LHCN-M2 (cell line): ENCODE measurements at places on chromosomes 6 and 20.

GRCh38 chr6:45105170-45105820, 222.8 kb upstream of the RUNX2 start:
- peak; percentile 42 for DNase-seq

DNA sequence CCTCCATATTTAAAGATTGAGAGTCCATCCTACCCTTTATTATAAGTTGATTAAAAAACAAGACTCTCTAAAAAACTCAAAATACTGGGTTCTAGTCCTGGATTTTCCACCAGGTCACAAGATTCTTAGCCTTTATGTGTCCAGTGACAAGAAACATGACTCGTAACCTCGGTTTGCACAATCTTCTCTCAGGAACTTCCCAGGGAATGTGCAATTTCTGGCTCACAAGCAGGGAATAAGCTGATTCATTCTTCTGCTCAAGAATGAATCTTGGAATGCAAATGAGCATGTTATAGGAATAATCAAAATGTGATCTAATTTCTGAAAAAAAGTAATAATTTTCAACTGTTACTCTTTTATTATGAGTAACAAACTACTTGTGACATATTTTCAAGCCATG, 45.1 kb downstream of the OGFRL1 start:
- DNase-seq, result peak; percentile 85

DNA sequence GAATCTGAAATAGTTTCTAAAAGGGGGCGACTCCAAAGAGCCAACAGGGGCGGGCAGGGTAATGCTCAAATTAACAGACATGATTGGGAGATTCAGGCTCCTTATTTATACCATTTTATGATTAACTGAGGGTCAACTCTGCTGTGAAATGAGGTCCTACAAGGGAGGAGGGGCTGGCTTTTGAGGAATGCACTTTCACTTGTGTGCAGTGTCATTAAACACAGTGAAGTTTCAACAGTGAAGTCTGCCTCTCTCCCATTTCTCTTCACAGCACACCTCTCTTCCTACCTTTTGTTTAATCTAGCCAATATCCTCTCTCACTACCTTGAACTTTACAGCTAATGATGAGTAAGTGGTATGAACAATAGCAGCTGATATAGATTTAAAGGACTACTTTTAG, 557.3 kb upstream of the CITED2 start:
- no peak for DNase-seq

GRCh38 chr6:6287415-6287814, 33.0 kb downstream of the F13A1 start:
- DNase-seq, result no peak

- DNase-seq, result no peak
Measured at GRCh38 chr6:52640916-52641315, 30.0 kb upstream of the TMEM14A start.

DNA sequence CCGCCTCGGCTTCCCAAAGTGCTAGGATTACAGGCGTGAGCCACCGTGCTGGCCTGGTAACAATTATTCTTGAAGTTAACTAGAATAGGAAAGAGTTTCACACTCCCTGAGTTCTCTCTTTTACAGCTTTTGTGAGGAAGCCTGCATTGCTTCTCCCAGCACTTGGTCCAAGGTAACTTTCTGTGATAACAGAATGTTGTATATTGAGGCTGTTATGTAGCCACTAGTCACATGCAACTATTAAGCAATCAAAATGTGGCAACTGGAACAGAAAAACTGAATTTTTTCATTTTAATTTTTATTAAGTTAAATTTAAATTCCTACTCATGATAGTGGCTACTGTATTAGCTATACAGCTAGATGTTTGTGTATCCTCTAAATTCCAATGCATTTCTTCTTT, 2.5 kb downstream of the TRIM38 start:
- no peak for DNase-seq

- no peak for DNase-seq
Measured at GRCh38 chr6:166939894-166940293, 16.5 kb downstream of the RNASET2 start.

DNA sequence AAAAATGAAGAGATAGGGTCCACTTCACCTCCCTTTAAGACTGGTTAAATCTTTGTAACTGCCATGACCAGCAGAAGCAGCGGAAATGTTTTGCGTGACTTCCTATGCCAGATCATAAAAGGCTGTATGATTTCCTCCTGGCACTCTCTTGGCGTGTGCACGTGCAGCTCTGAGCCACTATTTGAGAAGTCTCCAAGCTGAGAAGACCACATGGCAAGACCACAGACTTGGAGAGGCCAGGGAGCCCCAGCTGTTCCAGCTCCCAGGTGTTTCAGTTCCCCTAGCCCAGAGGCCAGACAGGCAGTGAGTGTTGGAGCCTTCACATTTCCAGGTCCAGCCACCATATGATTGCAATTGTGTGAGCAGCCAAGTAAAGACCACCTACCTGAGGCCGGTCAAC, 259.3 kb upstream of the RIN2 start:
- no peak for DNase-seq

DNA sequence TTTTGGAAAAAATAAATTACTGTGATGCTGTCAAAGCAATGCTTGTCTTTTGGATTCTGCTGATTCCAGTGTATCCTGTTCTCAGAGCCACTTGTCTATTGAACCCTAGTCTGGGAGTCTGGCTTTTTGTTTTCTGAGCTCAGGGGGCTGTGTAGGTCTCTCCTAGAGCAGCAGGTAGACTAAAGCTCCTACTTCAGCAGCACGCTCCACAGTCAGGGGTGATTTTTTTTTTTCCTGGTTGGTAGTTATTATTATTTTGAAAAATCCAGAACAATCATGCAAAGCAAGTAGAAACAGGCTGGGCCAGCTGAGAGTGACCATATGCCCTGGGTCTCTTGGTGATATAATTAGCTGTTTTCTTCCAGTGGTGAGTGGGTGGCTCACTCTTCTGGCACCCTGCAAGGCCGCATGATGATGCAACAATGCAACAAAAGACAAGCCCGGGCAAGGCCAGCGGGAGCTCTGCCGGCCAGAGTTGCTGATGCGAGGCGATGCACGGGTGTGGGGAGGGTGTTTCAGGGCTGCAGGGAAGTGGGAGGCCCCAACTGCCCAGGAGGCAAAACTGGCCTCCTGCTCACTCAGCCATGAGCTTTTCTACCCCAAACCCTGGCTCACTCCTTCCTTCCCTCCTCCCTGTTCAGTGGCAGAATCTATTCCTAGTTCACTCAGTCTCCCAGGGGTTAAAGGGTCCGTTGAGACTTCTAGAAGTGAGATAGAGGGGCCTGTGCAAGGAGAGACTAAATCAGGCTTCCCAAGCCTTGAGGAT, 11.5 kb upstream of the CDKN1A start:
- DNase-seq, result peak; percentile 98

DNA sequence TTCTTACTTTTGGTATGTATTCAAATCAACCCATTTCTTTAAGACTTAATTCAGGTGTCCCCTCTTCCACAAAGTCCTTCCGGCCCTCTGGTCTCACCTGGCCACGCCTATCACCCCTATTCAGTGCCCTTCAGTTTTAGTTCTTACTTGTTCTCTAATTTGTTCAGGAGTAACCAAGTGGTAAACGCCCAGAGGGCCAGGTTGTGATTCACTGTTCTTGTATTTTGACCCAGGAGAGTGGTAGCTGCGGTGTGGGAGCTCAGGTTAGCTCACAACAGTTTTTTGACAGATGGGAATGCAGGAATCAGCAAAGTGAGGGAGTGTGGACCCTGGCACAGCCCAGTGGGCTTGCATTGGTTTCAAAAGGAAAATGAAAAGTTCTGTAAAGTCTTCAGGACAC, 81.7 kb upstream of the RIPOR2 start:
- DNase-seq, result no peak

DNA sequence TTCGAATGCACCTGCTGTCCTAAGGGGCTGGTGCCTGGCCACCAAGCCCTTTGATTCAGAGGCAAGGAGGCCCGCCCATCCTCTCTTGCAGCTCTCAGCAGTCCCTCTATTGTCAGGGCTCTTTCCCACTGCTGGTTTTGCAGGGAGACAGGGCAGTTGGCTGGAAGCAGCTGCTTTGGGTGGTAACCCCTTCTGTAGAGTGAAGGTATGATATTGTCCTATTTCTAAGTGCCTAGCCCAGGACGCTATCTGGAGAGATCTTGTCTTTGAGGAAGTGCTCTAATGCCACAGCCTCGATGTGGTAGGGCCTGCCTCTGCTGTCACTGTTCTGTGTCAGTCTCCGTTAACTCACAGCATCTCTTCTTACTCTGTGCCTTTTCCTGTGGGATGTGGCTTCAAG, 5.6 kb downstream of the PLCG1 start:
- no peak for DNase-seq

GRCh38 chr6:167208819-167209576, 51.2 kb upstream of the GPR31 start:
- DNase-seq, result no peak

DNA sequence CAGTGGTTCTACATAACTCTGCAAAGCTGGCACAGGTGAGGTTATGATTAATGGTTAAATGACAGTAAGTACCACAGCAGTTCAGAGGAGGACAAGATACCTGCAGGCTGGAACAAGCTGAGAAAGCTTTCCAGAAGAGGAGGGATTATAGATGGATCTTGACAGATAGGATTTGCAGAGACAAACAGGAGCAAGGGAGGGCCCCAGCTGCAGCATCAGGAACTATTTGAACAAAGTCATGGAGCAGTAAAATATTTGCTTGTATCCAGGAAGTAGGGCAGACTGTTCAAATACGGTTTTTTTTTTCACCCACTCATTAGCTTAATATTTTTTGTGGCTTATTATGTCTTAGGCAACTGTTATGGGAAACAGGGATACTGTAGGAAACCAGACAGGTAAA, 144.4 kb upstream of the MAN1A1 start:
- no peak for DNase-seq

DNA sequence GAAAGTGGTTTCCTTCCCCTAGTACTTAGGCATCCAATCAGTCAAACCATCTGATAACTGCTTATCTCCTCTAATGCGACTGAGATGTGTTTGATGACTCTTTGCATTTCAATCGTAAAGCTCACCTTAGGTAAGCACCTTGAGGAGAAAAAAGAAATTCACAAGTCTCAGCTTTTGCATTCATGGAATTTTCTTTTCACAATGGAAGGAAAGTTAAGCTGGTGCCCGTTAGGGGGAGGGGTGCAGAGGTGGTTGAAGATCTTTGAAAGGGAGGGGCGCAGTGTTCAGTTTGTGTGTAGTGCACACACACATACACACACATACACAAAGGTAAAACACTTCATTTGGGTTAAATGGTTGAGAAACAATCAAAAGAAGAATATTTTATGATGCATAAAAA, 87.1 kb upstream of the SALL4 start:
- no peak for DNase-seq

GRCh38 chr20:25484224-25484846, 76.9 kb downstream of the GINS1 start:
- no peak for DNase-seq

DNA sequence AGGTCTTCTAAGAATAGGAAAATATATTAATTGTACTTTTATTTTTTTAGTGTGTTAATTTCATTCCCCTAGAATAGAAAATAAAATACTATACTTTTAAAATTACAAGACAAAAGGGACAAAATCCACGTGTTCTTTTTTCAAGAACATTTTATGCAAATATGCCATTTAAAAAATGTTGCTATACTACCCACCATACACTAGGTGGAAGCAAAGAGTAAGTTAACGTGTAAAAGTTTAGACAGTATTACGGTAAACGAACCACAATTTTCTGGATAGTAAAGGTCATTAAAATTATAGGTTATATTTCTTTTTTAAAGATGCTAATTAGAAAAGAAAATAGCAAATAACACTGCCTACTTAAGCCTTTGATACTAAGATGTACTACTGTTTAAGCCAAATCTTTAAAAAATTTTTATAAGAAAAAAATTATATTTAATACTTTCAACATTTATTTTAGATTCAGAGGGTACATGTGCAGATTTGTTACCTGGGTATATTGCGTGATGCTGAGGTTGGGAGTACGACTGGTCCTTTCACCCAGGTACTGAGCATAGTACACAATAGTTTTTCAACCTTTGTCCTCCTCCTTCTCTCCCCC, 287.6 kb downstream of the PHF3 start:
- DNase-seq, result peak; percentile 29

GRCh38 chr6:30481211-30481964, 7.9 kb upstream of the HLA-E start:
- no peak for DNase-seq

DNA sequence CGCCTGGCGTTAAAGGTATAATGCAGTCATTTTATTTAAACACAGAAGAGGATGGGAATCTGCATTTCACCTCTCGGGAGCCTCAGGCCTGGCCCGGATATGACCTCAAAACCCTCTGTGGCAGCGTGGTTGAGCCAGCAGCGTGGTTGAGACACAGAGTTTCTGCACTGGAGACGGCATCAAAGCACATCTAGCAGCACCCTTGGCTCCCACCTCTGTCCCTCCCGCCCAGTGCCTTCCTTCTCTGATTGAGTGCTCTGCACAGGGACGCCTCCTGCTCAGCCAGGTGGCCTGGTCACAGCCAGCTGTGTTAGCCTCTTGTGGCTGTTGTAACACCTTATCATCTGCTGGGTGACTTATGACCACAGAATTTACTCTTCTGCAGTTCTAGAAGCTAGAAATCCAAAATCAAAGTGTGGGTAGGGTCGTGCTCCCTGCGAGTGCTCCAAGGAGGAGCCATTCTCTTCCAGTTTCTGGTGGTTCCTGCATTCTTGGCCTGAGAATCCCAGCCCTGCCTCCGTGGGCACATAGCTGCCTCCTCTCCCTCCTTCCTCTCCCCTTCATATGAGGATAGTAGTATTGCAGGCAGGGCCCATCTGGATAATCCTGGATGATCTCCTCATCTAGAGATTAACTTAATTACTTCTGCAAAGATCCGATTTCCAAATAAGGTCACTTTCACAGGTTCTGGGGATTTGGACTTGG, 156.7 kb downstream of the SYCP2 start:
- DNase-seq, result no peak

DNA sequence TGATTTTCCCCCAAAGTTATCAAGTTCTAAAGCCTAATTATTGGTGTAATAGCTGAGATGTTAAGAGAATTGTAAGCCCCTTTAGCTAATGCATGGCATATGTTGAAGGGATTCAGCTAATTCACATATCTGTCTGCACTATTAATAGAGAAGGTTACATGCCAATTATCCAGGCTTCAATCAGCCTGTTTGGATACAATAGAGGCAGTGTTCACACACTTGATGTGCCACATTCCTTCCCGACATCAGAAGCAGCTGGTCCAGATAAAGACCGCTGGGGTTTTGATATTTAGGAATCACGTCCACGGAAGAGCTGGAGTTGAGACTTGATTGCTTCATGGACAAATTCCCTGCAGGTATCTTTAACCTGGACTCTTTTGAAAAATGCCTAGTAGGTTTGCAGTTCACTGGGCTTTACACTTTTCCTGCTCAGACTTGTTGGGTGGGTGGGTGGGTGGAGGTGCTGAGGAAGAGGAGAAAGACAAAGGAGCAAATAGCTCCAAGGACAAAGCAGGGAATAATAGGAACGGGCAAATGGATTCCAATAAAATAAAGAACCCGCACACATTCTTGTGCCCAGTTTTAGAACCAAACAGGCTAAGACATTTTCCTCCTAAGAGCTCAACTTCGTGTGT, 142.6 kb upstream of the ZNF217 start:
- peak; percentile 51 for DNase-seq

GRCh38 chr6:123550052-123550617, 86.6 kb downstream of the TRDN start:
- no peak for DNase-seq

GRCh38 chr20:7378864-7379605, 561.2 kb downstream of the HAO1 start:
- no peak for DNase-seq

- DNase-seq, result no peak
Measured at GRCh38 chr20:49579874-49580812, 12.2 kb upstream of the PTGIS start.

GRCh38 chr20:53750827-53751619, 157.4 kb upstream of the ZNF217 start:
- DNase-seq, result peak; percentile 58
